ENCODE measurements at places on chromosomes 1 and 21.

GRCh38 chr1:19828546-19828945, 13.5 kb upstream of the RNF186 start:
- DNase-seq = no peak

- DNase-seq = no peak
These were observed 108.9 kb upstream of the FMN2 start for GRCh38 chr1:239982762-239983161.

- no peak for DNase-seq
These were observed 122.8 kb upstream of the RAB4A start for GRCh38 chr1:229148041-229148671.

DNA sequence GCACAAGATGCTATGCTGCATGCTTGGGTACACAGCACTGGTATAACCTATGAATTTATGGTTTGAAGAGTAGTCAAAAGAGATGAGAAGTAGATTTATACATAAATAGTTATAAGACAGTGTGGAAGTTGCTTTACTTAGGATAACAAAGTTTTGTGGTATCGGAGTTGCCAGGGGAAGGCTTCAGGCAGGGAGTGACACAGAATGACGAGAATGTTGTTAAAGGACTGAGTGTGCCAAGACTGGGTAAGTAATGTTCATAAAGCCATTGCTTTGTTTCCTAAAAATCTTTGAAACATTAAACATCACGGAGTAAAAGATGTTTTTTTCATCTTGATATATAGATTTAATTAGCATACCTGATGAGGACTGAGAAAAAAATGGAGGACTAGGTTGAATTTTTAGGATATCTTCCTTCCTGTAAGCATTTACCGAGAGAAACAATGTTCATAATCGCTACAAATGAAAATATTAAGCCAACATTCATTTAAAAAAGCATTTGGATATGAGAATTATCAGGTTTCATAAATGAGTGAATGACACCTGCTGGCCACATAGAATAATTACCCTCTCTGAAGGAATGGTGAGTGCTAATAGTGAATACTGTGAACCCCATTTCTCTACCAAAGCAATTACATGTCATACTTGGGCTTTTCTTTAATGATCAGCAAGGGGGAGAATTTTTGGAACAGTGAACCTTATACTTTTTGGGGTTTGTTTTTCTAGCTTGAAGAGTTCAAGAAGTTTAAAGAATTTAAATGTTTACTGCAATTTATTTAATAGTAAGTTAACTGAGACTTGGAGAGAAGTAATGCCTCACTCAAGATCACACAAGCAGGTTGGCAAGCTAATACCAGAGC, 28.4 kb downstream of the EXTL2 start:
- peak; percentile 25 for DNase-seq

DNA sequence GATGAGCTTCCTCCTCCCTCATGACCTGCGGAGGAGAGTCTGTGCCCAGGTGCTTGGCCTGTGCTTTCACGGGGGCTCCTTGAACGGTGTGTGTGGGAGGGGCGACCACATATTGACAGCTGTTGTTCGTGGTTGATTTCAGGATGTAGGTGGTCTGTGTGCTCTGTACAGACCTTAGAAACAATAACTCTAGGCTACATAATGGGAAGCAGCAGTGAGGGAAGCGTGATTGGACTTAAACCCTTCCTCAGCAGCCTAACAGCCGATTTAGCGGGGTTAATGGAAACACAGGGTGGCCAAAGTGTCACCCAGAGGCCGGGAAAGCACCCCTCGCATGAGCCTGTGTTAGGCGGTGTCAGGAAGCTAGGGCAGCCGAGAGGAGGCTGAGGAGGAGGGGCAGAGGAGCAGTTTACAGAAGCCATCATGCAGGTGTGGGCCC, 56.0 kb downstream of the TBCE start:
- DNase-seq = peak; percentile 9

- peak; percentile 57 for DNase-seq
These were observed 9.2 kb downstream of the RPS6KA1 start for GRCh38 chr1:26538480-26539412.

DNA sequence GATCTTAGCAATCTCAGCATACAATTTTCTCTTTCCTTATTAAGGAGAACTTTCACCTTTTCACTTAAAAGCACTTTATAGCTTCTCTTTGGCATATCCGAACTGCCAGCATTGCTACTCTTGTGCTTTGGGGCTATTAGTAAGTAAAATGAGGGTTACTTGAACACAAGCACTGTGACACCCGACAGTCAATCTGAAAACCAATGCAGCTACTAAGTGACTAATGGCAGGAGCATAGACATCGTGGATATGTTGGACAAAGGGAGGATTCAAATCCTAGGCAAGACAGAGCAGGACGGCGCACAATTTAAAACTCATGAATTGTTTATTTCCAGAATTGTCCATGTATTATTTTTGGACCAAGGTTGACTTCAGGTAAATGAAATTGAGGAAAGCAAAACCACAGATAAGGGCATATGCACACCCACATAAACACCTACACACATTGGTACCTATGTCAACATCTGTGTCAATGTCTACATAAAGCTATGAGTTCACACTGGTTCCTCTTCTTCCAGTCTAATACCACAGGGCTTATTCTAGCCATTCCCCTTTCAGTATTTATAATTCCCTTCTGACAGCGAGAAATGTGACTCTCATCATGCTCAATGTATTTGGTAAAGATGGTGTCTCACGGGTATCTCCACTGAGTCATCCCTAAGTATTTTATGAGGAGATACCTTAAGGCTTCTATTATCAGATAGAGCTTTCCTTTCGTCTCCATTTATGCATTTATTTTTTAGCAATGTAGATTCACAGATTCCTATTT, 75.3 kb upstream of the RALGPS2 start:
- DNase-seq = no peak

DNA sequence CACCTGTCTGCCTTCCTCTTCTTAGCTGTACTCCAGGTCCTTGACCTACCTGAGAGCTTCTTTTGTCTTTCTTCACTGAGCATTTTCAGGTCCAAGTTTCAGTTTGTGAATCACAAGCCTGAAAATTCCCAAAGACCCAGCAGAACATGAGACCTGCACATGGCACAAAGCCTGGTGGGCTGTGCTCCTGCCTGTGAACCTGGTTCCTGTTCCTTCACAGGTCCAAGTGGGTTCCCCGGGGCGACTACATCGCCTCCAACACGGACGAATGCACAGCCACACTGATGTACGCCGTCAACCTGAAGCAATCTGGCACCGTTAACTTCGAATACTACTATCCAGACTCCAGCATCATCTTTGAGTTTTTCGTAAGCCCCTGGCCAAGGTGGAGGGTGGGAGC, 42.1 kb upstream of the SARS1 start:
- DNase-seq = no peak

GRCh38 chr1:63795455-63795854, 21.6 kb downstream of the ROR1 start:
- no peak for DNase-seq

GRCh38 chr1:11053758-11054137, 6.1 kb downstream of the SRM start:
- DNase-seq = no peak

DNA sequence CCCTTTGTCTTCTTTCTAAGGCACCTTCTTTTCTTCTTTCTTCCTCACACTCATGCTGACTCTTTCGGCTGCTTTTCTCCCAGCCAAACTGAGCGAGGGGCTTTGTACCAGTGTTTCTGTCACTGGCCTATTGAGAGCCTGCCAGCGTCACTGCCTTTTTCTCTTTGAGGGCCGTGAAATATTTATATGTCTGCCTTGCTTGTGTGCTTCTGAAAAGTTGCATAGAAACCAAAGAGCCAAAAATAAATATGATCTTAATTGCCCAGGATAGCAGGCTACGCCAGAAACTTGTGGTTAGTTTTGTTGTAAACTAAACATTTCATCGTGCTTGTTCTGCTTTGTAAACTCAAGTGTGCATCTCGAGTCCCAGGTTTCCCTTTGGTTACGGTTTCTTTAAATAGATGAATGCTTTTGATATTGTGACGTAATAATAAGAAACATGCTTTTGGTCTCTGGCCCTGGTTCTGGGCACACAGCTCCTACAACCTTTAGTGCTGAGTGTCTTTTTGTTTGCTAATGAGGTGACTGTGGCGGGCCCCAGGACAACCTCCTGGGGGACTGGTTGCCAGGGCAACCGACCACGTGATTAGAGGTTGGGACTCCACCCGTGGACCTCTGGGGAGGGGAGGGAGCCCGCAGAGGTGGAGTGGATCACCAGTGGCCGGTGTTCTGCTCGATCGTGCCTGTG, 10.8 kb downstream of the SLC37A1 start:
- DNase-seq = peak; percentile 41

GRCh38 chr1:203093754-203094410, 8.1 kb upstream of the MYOG start:
- no peak for DNase-seq

- DNase-seq = peak; percentile 11
These were observed 8.9 kb upstream of the CELSR2 start for GRCh38 chr1:109240158-109241152.

- DNase-seq = no peak
These were observed 56.1 kb downstream of the DNTTIP2 start for GRCh38 chr1:93822730-93823425.

- no peak for DNase-seq
These were observed 8.6 kb downstream of the CLDN14 start for GRCh38 chr21:36471254-36471723.

- no peak for DNase-seq
These were observed 3.3 kb downstream of the FNDC10 start for GRCh38 chr1:1596493-1597274.

- no peak for DNase-seq
These were observed 158.4 kb upstream of the BACE2 start for GRCh38 chr21:41009398-41010100.

GRCh38 chr1:55569417-55569816, 354.3 kb upstream of the USP24 start:
- DNase-seq = no peak

- DNase-seq = no peak
These were observed 1312.2 kb downstream of the PLA2G4A start for GRCh38 chr1:188140958-188141357.

GRCh38 chr21:46220275-46220810, 8.2 kb downstream of the LSS start:
- DNase-seq = no peak

DNA sequence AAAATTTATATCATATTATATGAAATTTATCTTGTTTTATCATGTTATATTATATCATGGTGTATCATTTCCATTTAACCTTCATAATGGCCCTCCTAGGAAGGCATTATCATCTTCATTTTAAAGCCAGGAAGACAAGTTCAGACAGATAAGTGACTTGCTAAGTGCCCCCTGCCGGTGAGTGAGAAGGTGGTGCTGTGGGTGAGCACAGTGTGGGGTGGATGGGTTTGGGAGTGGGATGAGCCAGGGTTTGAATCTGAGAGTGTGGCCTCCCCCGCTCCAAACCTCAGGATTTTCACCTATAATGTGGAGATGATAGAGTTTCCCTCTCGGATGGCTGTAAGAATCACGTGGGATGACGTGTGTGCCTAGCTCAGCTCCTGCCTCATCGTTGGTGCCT, 108.7 kb upstream of the IGSF21 start:
- DNase-seq = no peak

GRCh38 chr1:3599286-3599811, 12.0 kb downstream of the MEGF6 start:
- DNase-seq = no peak

GRCh38 chr1:156766298-156767100, 836 bp upstream of the PRCC start:
- DNase-seq = no peak

DNA sequence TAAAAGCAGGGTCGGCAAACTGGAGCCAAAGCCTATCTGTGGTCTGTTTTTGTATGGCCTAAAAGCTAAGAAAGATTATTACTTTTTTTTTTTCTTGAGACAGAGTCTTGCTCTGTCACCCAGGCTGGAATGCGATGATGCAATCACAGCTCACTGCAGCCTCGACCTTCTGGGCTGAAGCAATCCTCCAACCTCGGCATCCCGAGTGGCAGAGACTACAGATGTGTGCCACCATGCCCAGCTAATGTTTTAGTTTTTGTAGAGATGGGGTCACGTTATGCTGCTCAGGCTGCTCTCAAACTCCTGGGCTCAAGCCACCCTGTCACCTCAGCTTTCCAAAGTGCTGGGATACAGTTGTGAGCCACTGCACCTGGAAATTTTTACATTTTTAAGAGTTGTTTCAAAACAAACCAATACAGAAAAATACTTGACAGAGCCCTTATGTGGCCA, 6.5 kb upstream of the GLRX2 start:
- no peak for DNase-seq

DNA sequence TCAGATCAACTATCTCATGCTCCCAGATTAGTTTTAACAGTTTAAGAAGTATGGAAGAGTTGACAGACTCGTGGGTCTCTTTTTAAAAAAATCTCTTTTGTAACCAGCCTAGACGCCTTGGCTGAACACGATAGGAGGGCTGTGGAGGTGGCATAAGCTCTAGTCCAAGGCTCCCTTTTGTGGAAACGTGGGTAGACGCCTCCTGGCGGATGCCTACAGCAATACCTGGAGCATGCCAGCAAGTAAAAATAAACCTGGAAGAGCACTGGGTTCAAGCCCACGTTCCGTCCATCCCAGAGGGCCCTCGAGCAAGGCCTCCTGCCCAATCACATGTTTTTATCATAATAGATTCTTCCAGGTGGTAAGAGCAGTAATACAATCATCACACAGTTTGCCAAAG, 87.9 kb downstream of the RGS7 start:
- no peak for DNase-seq

GRCh38 chr1:65757531-65757930, 35.2 kb upstream of the PDE4B start:
- no peak for DNase-seq

- DNase-seq = no peak
These were observed 6.5 kb upstream of the SYNC start for GRCh38 chr1:32709075-32709474.

- no peak for DNase-seq
These were observed 544.1 kb downstream of the NEGR1 start for GRCh38 chr1:71738256-71738655.

DNA sequence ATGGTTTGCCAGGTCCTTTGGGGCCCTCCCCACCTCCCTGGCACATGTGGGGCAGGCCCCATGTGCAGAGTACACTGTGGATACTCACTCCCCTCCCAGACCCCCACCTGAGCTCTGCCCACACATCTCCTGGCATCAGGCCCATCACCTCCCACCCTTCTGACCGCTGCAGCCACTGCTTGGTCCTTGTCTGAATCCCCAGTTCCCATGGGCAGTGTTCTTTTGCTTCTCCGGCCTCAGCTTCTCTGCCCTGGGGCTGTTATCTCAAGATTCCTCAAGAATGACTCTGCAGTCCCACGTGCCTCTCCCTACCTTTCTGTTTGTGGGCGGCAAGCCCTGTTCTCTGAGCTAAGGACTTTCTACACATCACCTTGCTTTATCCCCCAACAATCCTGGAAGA, 187.7 kb upstream of the EDN2 start:
- no peak for DNase-seq

- DNase-seq = no peak
These were observed 1192.7 kb downstream of the KCNT2 start for GRCh38 chr1:195415584-195415983.

Measured in CD4-positive, alpha-beta T cell treated with Interleukin-15 for 4 hours (primary cell).